ENCODE measurements at places on chromosomes 13 and 19.

DNA sequence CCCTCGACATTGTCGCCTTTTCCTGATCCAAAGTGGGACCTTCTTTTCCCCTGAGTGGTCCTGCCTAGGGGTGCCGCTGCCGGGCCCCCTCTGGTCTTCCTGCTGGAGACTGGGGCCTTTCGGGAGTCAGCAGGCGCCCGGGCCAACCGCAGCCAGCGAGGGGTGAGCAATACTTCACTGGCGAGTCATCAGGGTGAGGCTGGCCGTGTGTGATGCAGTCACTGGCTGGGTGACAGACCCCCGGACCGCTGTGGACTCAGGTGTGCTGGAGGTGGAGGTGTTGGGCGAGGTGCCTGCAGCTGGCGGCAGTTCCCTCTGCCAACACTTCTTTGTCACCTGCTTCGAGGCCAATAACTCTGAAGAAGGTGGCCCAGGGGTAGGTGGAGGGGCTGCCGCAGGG lies 1.5 kb upstream of the CGB5 start:
- no peak for DNase-seq

DNA sequence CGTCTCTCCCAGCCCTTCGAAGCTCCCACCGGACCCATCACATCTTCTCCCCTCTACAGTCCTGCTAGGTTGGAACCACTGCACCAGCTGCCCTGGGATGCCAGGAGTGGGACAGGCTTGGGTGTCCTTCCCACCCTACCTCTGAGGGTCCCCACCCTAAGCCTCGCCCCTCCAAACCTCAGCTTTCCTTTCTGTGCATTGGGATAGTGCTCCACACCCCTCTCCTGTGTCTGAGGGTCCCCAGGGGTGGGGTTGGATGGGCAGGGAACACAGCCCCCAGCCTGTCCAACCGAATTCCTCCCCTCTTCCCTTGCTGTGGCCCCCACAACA lies 1.9 kb upstream of the BCL3 start:
- DNase-seq = no peak

GRCh38 chr19:20612711-20613316 lies 47.2 kb upstream of the ZNF737 start:
- no peak for DNase-seq

DNA sequence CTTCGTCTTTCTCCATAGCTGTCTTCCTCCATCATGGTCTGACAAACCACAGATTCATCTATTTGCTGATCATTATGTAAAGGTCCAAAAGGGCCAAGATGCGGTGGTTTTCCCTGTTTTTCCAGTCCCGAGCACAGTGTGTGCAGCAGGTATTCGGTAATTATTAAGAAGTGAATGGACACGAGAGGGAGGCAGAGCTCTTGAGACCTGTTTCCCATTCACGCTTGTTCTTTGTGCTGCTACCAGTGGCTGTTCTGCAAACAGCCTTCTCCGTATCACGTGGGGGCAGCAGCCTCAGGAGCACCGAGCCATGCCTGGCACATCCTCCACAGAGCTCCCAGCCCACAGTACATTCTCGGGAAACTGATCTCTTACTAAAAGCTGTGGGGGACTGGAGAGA lies 50.3 kb downstream of the CCDC70 start:
- no peak for DNase-seq

GRCh38 chr13:110377826-110378201 lies 70.7 kb downstream of the COL4A2 start:
- no peak for DNase-seq

GRCh38 chr13:66492479-66492878 lies 737.7 kb downstream of the PCDH9 start:
- DNase-seq = no peak

Measured in CD4-positive, alpha-beta memory T cell (primary cell).